Sigmoid colon (tissue), 7 donors: ENCODE measurements at places on chromosomes 3 and 15. TPM values are rescaled to one million over a fixed set of nuclear protein-coding genes. Genes with fewer than 3 reads are reported as not detected.
A peak's percentile ranks its signal among the peaks of the same experiment; 100 is the strongest.

THRB gene
- total RNA-seq: 33.5 TPM

RGMA gene
- total RNA-seq: 58.6 TPM

ITIH3 gene
- total RNA-seq: 0.14 TPM

KNL1 gene
- not detected for total RNA-seq

APPL1 gene
- 63.7 TPM for total RNA-seq

MED12L gene
- total RNA-seq: 0.71 TPM

SPATA12 gene
- total RNA-seq: not detected

DNA sequence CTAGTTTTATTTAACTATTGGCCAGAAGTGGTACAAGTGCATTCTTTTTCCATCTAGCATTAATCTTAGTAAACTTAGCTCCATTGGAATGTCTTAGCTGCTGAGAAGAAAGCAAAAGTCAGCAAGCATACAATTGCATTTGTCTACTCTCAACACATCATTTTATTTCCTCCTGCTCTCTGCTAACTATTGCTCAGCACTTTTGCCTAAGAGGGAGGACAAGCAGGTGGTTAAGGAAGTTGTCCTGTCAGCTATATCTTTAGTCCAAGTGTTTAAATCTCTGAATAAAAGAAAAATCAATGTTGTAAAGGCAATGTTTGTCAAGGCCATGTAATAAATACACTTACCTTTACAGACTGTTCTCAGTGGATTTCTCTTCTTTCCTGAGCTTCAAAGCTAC lies 51.0 kb downstream of the FHIT start:
- no peak for DNase-seq
- no peak overlapping the region for H3K4me3 ChIP-seq
- no peaks in the 10 kb centered on the region for H3K27me3 ChIP-seq
- H3K36me3 ChIP-seq: no peaks in the 10 kb centered on the region
- no peak overlapping the region for H3K27ac ChIP-seq
- H3K4me1 ChIP-seq: no peaks in the 10 kb centered on the region

DNA sequence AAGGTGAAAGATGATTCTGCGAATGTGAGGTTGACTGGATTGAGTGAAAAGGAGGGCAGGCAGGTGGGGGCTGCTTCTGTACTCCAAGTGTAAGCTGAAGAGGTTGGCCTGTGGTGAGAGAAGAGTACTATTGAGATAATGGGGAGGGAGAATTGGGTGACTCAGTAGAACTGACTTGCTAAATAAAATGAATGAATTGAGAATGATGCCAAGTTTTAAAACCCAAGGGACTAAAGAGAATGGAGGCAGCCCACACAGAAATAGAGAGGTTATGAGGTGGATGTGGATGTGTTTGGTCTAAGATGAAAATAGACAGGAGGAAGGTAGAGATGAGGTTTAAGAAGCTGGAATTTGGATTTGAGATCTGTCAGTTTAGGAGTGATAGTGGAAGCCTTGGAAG lies 5.9 kb downstream of the MME start:
- H3K27ac ChIP-seq: no peak overlapping the region
- H3K36me3 ChIP-seq: no peaks in the 10 kb centered on the region
- H3K27me3 ChIP-seq: peaks cover 8% of the 10 kb centered on the region

DNA sequence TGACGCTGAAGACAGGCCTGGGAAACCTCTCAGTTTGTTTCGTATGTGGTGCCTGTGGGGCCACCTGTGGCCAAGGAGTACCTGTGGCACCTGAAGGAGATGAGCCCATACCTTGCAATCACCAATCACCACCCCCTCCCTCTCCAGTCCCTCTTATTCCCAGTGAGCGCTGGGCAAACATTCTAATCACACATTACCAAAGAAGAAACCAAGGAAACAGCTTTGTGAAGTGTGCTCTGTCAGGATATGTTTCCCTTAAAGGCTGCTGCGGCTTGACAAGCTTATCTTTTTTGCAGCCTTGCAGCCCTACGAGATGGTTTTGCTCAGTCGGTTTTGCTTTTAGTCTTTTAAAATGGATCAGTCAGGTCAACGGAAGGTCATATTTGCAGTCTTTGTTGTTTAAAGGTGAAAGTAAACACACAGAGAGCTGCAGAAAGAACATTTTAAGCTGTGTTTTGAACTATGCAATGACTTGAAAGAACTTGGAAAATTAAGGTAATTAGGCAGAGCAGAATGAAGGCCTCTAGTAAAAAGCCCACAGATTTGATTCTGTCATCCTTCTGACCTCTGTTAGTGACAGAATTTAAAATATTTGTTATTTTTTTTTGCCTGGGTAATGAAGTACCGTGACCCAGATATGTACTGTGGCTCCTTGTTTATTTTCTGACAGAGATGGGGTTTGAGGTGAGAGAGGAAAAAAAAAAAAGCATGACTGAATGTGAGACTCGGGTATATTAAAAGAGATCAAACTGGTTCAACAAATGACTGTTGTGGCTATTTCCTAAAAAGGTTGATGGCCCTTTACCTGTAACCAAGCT lies 461.4 kb downstream of the NSUN3 start:
- no peaks in the 10 kb centered on the region for H3K27me3 ChIP-seq
- H3K4me3 ChIP-seq: no peak overlapping the region
- no peak overlapping the region for H3K27ac ChIP-seq
- no peak for DNase-seq

DNA sequence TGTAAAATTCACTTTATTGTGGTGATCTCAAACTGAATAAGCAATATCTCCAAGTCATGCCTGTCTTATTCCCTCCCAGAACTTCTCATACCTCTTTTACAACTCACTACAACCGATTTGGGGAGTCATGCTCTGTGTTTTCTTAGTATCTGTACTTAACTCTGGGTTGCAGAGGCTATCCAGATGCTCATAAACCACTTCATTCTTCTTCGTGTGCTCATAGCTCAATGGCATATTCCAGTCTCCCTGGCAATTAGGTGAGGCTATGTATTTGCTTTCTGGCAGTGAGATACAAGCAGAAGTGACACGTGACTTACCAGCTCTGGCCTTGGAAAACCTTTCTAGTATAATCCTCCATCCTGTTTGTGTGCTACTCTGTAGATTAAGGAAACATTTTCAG lies 360.9 kb downstream of the ZNF385D start:
- H3K4me1 ChIP-seq: peaks cover 22% of the 10 kb centered on the region
- H3K27ac ChIP-seq: peak overlapping the region; percentile 49
- no peaks in the 10 kb centered on the region for H3K36me3 ChIP-seq
- no peak for DNase-seq

GRCh38 chr3:183540501-183541234 lies 14.8 kb downstream of the KLHL6 start:
- H3K4me3 ChIP-seq: no peak overlapping the region
- H3K36me3 ChIP-seq: no peaks in the 10 kb centered on the region
- H3K4me1 ChIP-seq: no peaks in the 10 kb centered on the region
- DNase-seq: no peak
- H3K27ac ChIP-seq: no peak overlapping the region
- no peaks in the 10 kb centered on the region for H3K27me3 ChIP-seq

GRCh38 chr3:141553055-141553454 lies 66.2 kb downstream of the RASA2 start:
- H3K27ac ChIP-seq: no peak overlapping the region
- no peaks in the 10 kb centered on the region for H3K36me3 ChIP-seq
- H3K4me1 ChIP-seq: no peaks in the 10 kb centered on the region
- no peaks in the 10 kb centered on the region for H3K27me3 ChIP-seq

GRCh38 chr3:100844063-100844936 lies 135.0 kb downstream of the TFG start:
- no peaks in the 10 kb centered on the region for H3K4me1 ChIP-seq
- no peaks in the 10 kb centered on the region for H3K36me3 ChIP-seq
- H3K27ac ChIP-seq: no peak overlapping the region

- H3K27me3 ChIP-seq: peaks cover 13% of the 10 kb centered on the region
- H3K4me1 ChIP-seq: peaks cover 10% of the 10 kb centered on the region
- no peak overlapping the region for H3K27ac ChIP-seq
- H3K4me3 ChIP-seq: no peak overlapping the region
These were observed 66.7 kb downstream of the SLC6A1 start for GRCh38 chr3:11059090-11059798.

DNA sequence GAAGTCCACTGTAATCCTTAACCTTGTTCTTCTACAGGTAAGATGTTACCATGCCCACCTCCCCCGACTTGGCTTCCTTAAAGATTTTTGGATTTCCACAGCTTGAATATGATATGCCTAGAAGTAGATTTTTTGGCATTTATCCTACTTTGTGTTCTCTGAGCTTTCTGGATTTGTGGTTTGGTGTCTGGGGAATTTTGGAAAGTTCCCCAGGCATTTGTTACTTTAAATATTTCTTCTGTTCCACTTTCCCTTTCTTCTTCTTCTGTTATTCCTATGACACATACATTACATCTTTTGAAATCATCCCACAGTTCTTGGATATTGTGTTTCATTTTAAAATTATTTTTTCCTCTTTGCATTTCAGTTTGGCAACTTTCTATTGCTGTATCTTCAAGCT lies 122.1 kb upstream of the TMEM108 start:
- no peak for DNase-seq
- no peaks in the 10 kb centered on the region for H3K27me3 ChIP-seq
- H3K36me3 ChIP-seq: no peaks in the 10 kb centered on the region
- H3K27ac ChIP-seq: no peak overlapping the region
- H3K4me1 ChIP-seq: no peaks in the 10 kb centered on the region

DNA sequence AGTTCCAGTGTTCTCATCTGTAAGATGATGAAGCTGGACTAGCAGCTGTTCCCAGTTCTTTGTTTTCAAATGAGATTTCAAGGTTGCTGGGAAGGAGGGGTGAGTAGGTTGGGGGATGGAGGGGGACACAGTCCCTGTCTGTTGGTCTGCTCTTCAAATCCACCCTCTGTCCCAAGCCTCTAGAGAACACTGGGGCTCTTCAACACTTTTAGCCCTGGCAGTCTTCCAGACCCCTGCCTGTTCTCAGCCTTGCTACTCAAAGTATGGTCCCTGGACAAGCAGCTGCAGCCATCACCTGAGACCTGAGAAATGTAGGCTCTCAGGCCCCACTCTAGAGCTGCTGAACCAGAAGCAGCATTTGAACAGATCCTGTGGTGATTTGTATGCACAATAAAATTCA lies 41.3 kb downstream of the NEK11 start:
- no peak for DNase-seq
- no peaks in the 10 kb centered on the region for H3K27me3 ChIP-seq
- H3K36me3 ChIP-seq: no peaks in the 10 kb centered on the region
- H3K27ac ChIP-seq: no peak overlapping the region
- H3K4me1 ChIP-seq: no peaks in the 10 kb centered on the region

- H3K36me3 ChIP-seq: no peaks in the 10 kb centered on the region
- no peak overlapping the region for H3K27ac ChIP-seq
- H3K4me3 ChIP-seq: no peak overlapping the region
- no peak for DNase-seq
These were observed 880.2 kb downstream of the ROBO1 start for GRCh38 chr3:78887547-78888011.

DNA sequence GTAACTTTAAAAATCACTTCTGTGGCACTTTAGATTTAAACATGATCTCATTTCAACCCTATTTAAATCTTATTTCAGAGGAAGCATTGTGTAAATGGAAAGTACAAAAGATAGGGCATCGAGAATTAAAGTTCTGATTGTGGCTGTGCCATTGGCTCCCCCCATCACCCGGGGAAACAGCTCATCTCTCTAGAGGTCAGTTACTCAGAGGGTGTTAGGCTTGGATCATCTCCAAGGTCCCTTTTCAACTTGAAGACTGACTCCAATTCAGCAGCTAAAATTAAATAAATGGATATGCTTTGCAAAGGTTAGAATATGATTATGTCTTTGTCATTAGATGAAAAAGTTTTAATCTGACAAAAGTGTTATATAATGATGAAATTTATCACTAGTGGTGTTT lies 20.1 kb downstream of the CADM2 start:
- H3K27ac ChIP-seq: no peak overlapping the region
- H3K4me3 ChIP-seq: no peak overlapping the region
- H3K36me3 ChIP-seq: no peaks in the 10 kb centered on the region
- H3K4me1 ChIP-seq: no peaks in the 10 kb centered on the region

DNA sequence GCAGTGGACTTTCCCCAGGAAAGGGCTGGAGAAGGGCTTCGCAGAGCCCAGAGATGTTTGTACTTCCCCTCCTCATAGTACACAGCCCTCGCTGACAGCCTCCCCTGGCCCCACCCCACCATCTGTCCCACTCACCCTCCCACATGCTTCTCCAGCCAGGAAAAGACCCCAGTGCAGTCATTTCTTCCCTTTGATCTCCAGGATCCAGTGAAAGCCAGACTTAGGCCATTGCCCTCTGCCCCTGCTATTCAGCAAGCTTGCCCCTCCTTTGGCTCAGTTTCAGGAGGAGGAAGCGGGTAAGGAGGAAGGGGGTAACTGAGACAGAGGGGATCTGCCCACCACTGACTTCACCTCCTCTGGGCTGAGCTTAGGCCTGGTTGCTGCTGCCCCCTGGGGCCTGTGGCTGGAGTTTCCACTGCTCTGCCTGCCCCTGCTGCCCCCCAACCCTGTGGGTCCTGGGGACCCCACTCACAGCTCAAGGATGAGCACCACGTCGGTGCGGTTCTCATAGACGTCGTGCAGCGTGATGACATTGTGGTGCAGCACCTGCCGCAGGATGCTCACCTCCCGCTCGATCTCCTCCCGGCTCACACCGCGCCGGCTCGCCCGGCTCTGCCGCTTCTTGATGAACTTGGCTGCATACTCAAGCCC lies 63.1 kb downstream of the DAPK2 start:
- H3K27ac ChIP-seq: no peak overlapping the region
- DNase-seq: no peak
- H3K27me3 ChIP-seq: no peaks in the 10 kb centered on the region
- H3K4me3 ChIP-seq: no peak overlapping the region

GRCh38 chr15:67195305-67195704 lies 59.2 kb downstream of the AAGAB start:
- peaks cover 35% of the 10 kb centered on the region for H3K4me1 ChIP-seq
- H3K27ac ChIP-seq: no peak overlapping the region
- peaks cover 3% of the 10 kb centered on the region for H3K36me3 ChIP-seq
- no peaks in the 10 kb centered on the region for H3K27me3 ChIP-seq
- H3K4me3 ChIP-seq: no peak overlapping the region

GRCh38 chr3:134600685-134601463 lies 49.9 kb downstream of the KY start:
- H3K27me3 ChIP-seq: no peaks in the 10 kb centered on the region
- no peak for DNase-seq
- H3K4me3 ChIP-seq: no peak overlapping the region
- peaks cover 7% of the 10 kb centered on the region for H3K4me1 ChIP-seq

DNA sequence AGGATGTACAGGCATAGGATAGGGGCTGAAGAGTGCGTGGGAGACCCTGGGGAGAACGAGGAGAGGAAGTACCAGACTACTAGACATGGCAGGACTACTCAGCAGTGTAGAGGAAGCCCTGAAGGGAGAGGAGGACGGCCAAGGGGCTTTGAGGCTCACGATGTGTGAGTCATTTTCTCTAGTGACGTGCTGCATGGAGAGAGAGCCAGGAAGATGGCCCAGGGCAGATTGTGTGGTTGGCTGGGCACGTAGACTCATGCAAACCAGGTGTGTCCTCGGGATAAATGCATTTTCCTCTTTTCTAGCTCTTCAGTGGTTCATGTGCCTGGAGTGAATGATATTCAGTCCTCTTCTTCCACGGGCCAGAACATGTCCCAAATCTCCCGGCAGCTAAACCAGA lies 115.0 kb upstream of the ABHD17C start:
- no peaks in the 10 kb centered on the region for H3K36me3 ChIP-seq
- no peak overlapping the region for H3K4me3 ChIP-seq
- peak; percentile 28 for DNase-seq
- H3K27ac ChIP-seq: no peak overlapping the region
- H3K27me3 ChIP-seq: no peaks in the 10 kb centered on the region
- H3K4me1 ChIP-seq: no peaks in the 10 kb centered on the region
